ENCODE measurements at places on chromosomes 16 and 17.

GRCh38 chr17:47352848-47353247 is 29.1 kb downstream of the EFCAB13 start:
- no peak for DNase-seq

GRCh38 chr17:13558588-13558987 is 43.1 kb downstream of the HS3ST3A1 start:
- no peak for DNase-seq

- peak; percentile 28 for DNase-seq
Observed at GRCh38 chr17:8359769-8360168, 16.7 kb downstream of the KRABD2 start.

DNA sequence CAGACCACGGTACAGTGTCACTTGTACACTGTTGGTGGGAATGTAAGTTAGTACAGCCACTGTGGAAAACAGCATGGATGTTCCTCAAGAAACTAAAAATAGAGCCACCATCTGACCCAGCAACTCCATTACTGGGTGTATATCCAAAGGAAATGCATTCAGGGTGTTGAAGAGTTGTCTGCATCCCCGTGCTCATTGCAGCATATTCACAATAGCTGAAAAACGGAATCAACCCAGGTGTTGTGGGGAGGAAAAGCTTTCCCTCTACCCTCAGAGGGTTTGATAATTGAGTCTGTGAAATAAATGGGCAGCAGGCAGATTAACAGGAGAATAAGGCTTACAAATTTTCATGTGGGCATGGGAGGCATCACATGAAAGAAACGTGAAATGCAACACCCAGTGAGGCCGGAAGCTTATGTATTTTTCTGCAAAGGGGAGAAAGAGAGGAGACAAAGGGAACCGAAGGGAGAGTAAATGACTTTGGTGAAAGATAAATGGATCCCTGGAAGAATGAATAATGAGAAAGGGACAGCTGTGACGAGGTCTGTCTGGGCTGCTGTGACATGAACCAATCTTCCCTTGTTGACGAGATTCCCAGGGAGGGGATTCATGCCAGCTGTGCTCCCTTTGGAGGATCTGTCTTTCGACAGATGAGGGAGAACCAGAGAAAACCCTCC is 106.2 kb downstream of the KCNJ12 start:
- DNase-seq, result no peak

DNA sequence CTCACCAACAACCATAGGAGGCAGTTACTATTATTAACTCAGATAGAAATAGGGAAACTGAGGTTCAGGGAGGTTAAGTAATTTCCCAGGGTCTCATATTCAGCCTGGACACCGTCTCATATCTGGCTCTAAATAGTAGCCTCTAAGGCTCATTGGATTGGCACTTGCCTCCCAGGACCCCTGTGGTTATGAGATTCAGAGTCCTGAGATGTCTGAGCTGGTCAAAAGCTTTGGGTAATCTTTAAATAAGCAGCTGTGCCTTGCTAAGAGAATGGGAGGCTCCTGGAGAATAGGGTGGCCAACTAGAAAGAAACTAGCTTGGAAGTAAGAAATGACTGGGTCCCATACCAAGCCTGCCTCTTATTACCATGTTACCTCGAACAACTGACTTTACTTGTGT is 50.3 kb upstream of the CRHR1 start:
- no peak for DNase-seq

DNA sequence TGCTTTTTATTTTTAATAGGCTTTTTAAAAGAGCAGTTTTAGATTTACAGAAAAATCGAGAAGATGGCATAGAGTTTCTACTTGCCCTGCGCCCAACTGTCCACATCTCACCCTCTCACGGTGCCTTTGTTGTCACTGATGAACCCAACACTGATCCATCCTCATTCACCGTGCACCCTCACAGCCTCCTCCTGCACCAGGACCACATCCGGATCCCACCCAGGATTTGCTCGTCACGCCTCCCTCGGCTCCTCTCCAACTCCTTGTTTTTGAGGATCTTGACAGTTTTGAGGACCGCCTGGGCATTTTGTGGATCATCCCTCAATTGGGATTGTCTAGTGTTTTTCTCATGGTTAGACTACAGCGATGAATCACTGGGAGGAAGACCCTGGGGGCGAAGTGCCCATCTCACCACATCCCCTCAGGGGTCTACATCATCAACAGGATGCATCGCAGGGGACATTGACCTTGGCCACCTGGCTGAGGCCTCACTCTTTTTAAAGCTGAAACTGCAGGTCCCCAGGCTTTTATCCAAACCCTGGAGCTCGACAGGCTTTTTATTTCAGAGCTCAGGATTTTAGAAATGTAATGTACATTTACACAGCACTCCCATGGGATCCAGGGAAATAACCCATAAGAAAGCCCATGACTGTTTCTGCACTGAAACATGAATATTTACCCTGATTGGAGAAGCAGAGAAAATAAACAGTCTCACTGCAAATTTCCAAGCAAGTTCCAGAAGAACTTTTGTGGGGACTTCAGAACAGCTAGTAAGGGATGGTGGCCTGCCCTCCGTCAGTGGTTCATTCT is 71.8 kb upstream of the ZNF469 start:
- DNase-seq, result no peak

GRCh38 chr17:6574687-6575595 is 18.6 kb upstream of the PITPNM3 start:
- DNase-seq, result peak; percentile 72

DNA sequence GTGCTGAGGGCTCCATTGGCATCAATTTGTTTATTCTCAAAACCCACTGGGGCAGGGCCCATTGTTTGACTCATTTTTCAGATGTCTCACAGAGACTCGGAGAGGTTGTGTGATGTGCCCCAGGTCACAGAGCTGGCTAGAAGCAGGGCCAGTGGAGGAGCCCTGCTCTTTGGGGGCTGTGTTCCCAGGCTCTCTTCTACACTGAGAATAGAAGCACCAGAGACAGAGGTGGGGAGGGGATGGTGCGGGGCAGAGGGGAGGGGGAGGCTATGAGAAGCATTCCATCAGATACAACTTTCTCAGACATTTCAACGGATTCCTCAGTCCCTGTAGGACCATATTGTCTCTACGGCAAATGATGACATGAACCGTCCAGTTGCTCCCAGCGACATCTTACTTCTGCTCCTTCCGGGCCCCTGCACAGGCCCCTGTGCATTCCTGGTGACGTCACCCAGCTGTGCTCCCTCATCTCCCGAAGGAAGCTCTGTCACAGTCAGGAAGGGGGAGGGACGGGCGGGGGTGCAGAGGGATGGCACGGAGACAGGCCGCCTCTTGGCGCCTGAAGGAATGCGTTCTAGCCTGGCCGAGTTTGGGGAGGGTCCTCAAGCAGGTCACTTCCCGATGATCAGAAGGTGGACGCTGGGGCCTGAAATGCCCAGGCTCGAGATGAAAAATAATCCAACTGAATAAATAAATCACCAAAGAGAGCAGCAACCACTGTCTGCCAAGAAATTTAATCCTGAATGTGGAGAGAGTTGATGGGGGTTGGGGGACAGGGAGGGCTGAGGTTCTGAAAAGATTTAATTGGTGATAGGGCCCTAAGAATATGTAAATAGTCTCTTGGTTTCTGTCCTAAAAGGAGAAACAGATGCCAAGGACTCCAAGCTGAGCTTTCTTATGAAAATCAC is 114.1 kb downstream of the NOG start:
- peak; percentile 11 for DNase-seq

GRCh38 chr16:72838951-72839350 is 209.0 kb downstream of the ZFHX3 start:
- no peak for DNase-seq

DNA sequence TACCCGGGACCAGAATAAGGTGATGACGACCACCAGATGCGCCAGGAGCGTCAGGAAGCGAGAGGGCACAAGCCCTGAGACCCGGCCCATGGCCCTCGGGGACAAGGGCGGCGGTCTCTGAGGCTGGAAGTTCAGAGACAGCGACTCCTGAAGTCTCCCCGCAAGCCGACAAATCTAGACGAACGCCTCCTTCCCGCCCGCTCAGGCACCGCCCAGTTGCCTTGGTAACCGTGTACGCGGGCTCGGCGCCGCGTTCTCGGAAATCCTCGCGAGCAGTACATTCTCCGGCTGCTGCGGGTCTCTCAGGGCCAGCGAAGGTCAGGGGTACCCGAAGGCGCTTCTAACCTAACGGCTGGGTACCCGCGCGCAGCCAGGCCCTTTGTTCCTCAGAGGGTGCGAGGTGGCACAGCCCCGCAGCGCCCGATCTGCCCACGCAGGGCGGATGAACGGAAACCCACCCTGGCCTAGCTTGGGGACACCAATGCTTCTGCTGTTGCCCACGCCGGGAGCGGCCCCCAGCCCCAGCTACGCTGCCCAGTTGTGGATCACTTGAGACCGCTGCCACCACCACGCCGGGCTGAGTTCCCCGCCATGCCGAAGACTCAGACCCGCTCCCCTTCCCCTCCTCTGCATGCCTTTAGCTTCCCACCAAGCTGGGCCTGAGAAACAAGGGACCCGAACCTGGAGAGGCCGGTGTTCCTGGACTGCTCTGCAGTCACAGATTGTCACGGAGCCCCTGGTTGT is at the start of gene TMEM107:
TSS of gene TMEM107 (minus strand) at position 184 of the 744 bp plus-strand sequence. CDS start at position 90, 94 bp downstream.
- peak; percentile 70 for DNase-seq

DNA sequence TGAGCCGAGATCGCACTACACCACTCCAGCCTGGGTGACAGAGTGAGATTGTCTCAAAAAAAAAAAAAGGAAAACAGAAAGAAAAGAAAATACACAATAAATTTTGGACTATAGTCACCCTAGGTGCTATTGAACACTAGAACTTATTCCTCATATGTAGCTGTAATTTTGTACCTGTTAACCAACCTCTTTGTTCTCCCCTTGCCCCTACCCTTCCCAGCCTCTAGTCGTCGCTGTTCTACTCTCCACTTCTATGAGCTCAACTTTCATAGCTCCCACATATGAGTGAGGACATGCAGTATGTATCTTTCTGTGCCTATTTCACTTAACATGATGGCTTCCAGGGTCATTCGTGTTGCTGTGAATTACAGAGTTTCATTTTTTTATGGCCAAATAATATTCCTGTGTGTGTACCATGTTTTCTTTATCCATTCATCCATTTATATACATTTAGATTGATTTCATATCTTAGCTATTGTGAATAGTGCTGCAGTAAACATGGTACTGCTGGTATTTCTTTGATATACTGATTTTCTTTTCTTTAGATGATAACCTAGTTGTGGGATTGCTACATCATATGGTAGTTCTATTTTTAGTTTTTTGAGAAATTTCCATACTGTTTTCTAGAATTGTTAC is 28.3 kb downstream of the VPS35L start:
- DNase-seq, result peak; percentile 53

GRCh38 chr16:85902366-85903155 is 3.6 kb downstream of the IRF8 start:
- no peak for DNase-seq

DNA sequence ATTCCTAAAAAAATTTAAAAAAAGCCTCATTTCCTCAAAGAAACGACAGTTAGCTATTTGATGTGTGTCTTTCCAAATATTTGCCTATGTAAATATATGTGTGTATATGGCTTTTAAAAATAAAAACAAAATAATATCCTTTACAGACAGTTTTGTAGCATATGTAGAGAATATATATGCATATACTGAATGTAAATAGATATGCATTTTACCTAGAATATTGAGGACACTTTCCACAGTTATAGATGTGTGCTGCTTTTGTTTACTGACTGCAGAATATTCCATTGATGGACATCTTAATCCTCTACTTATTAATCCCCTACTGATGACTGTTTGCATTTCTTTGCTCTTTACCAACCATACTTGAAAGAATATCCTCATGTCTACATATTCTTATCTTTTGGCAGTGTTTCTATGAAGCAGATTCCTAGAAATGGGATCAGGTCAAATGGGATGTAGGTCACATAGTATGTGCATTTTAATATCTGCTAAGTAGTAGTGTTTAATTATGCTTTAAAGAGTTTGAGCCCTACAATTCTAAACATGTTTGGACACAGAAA is 3.3 kb downstream of the CCL3L1 start:
- no peak for DNase-seq

DNA sequence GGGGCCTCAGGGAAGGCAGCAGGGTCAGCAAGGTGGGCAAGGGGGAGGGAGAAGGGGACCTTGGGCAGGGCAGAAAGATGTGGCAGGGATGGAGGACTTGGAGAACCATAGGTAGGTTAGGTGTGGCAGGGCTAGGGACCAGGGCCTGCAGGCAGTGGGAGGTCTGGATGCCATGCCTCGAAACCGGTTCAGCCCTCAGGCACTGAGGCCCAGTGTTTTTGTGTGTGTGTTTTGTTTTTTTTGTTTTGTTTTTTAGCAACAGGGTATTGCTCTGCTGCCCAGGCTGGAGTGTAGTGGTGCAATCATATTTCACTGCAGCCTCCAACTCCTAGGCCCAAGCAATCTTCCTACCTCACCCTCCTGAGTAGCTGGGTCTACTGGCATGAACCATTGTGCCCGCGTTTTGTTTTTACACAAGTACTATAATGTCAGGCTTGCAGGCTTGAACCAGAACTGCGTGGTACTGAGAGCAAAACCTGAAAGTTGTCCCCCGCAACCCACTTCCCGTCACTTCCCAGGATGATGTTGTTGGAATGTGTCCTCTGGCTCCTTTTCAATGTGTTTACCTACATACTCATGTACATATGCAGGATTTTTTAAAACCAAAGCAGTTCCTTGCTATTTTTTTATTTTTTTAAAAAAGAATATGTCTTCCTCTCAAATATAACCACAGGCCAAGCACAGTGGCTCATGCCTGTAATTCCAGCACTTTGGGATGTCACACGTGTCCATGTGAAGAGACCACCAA is 12.4 kb downstream of the ODAD4 start:
- no peak for DNase-seq

- no peak for DNase-seq
Observed at GRCh38 chr17:64231567-64232141, 31.4 kb downstream of the TEX2 start.

DNA sequence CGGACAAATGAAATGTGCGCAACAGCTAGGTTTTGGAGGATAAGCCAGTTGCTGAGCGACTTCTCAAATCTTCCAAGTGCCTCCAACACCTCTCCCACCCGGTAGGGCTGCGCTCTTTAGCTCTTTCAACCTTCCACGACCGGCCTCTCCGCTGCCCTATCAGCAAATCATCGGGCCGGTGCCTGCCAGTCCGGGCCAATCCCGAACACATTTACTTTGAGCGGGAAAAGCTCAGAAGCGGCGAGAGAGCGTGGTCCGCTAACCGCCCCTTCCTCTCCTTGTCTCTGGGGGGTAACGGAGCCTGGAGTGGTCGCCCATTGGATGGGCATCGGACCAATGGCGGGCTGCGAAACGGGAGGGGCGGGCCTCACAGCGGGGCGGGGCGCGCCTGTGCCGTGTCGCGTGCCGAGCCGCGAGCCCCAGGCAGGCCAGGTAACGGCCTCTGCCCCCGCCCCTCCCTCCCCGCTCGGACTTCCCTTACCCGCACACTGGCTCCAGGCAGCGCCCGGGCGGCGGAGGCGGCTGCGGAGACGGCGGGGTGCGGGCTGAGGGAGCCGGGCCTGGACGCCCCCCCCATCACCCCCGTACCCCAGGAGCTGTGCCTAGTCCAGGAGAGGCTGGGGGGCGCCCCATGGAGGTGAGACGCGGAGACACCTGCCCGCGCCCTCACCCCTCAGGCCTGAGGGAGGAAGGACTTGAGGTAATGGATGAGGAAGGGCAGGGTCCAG is at the start of gene MEIOC:
TSS of gene MEIOC (plus strand) at position 486 of the 728 bp plus-strand sequence. CDS start at position 632, 146 bp downstream.
- no peak for DNase-seq
